ENCODE measurements at places on chromosomes 3 and 15. TPM values are rescaled to one million over a fixed set of nuclear protein-coding genes. Genes with fewer than 3 reads are reported as not detected.

- DNase-seq: no peak
Measured at GRCh38 chr3:17632401-17633100, 109.9 kb downstream of the TBC1D5 start.

NRG4 gene
- polyA plus RNA-seq: 1.8 TPM

DNA sequence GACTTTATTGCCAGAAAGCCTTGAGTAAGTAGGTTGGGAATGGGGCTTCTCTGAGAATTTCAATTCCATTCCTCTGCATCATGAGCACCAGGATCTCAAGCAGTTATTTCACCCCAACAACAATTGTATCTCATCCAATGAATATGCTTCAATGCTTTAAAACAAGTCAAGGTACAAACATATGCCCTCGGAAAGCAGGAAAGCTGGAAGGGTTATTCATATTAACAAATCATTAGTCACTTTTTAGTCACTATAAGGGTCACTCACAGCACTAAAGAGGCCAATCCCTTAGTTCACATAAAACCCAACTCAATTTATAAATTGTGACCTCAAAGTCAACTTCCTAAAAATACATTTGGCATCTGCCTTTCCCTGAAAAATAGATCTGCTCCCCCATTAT lies 16.2 kb downstream of the MB21D2 start:
- DNase-seq: no peak

ATP8B4 gene
- 2.8 TPM for polyA plus RNA-seq

DNA sequence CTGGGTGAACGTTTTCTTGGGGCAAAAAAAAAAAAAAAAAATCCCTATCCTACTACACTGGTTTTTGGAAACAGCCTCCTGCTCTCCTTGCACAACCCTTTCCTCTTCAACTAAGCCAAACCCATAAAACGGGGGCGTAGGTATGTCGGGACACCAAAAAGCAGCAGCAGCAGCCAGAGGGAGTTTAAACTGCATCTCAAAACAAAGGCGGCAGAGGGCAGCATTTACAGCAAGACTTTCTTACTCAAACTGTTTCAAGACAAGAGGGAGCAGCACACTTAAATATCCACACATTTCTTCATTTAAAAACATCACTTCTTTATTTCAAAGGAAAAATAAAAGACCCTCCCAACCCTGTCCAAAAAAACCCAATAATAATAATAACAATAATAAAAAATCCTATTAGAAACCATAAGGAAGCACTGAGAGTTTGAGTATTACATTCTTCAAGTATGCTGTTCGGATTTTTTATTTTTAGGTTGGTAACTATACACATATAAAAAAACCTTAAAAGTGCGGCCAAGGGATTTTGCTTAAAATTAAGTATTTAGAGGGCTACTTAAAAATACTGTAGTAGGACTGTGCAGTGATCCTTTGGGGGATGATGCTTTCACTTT lies 43.9 kb upstream of the PLXND1 start:
- DNase-seq: peak; percentile 42

DNA sequence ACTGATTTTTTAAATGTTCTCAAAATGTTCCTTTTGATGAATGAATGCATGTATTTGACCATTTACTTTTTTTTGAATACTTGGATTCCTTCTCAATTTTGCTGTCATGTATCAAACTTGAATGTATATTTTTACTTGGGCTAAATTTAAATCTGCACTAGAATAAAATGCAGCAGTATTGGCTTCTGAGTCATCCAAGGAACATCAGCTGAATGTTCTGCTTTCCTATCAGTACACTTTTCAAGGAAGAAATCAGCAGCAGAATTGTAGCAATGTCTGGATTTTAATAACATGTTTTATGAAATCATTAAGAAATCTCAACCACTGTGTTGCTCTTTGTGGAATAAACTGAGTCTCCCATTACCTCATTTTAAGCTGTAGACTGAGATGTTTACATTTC lies 57.0 kb upstream of the COL6A6 start:
- DNase-seq: no peak
